ENCODE measurements at places on chromosomes 7 and 10. TPM values are rescaled to one million over a fixed set of nuclear protein-coding genes. Genes with fewer than 3 reads are reported as not detected.
A peak's percentile ranks its signal among the peaks of the same experiment; 100 is the strongest.

Gene BEND7
- 21.1 TPM for total RNA-seq

Gene CALHM1
- total RNA-seq, result not detected

Gene GPC2
- 7.6 TPM for total RNA-seq

Gene FBXL13
- total RNA-seq, result 1.6 TPM

Gene PRXL2A
- 24.3 TPM for total RNA-seq

Gene LEP
- total RNA-seq, result not detected

Gene TAS2R41
- total RNA-seq, result not detected

DNA sequence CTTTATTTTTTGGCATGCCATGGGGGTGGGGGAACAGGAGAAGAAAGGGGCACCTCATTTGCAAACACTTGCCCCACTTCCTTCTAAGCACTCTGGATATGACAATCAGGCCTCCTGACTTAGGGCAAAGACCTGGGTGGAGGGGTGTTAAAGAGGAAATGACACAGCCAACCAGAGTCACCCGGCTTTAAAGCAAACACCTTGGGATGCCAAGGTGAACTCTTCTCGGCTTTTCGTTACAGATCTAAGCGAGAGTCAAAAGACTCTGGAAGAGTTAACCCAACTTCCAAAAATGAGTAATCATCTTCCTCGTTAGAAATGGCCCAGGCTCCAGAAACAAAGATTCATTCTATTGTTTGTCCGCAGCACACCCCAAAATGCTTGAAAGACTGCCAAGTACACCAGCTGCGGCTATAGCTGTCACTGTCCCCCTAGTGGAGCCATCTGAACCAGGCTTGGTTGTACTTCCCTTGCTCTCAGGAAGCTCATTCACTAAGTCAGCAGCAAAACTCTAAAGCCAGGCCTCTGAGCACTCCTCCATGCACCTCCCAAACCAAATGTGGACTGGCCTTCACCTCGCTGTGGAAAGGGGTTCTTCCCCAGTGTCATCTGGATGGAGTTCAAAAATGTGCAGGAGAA lies 24.8 kb downstream of the FAM53B start:
- peak; percentile 69 for DNase-seq

GRCh38 chr10:99834410-99834809 lies 52.0 kb downstream of the ABCC2 start:
- DNase-seq, result peak; percentile 56

DNA sequence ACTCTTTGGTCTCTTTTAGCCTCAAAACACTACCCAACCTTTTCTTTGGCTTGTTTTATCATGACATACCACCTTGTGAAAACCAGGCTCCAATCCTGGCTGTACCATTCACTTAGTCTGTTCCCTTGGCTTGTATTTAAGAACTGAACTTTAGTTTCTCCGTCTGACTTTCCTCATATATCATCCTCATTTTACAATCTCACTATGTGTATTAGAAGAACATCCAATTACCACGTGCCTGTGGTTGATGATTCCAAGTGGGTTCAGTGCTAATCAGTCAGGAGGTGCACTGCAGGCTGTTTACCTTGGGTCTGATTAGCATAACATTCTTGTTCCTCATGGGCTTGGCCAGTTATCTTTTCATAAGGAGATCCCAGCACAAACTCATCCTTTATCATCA lies 144.8 kb upstream of the KLF14 start:
- peak; percentile 61 for DNase-seq

GRCh38 chr10:108360187-108360586 lies 1195.7 kb upstream of the SORCS1 start:
- peak; percentile 77 for DNase-seq

- DNase-seq, result no peak
These were observed 52.9 kb downstream of the CYP2C9 start for GRCh38 chr10:94991243-94991888.

DNA sequence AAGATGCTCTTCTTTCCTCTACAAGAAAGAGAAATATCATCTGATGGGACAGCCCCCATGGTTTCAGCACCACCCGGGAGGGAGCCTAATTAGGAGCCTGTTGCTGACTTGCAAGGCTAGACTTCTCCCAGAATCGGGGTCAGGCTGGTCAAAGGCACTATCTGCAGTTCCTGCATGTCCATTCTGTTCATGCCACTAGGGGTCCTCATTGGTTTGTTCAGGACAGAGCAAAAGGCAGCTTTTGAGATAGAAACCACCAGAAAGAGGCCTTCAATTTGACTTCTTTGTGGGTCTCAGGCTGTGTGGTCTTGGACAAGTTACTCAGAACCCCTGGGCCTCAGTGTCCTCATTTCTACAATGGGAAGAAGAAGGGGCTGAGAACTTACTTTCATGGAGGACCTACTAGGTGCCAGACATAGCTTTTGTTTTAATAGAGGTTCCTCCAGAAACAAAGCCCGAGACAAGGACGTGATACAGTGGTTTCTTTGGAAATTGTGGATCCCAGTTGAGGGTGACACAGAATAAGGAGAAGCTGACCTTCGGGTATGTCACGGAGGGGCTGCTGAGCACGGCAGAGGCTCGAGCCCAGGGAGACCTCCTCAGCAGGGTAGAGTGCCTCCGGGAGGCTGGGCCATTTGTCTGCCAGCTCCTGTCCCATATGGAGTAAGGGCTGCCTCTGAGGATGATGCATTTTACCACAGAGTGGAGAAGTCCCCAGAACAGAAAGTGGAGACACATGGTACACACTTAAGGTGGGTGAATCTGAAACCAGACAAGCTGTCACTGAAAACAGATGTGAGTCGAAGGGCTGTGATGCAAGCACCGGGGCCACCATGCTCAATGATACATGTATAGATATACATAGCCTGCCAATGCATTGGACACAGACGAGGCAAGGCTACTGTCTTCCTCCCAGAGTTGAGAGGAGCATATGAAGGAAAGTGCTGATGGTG lies 33.1 kb upstream of the NEUROD6 start:
- peak; percentile 29 for DNase-seq

- no peak for DNase-seq
These were observed 434.5 kb downstream of the SUGCT start for GRCh38 chr7:40569326-40569725.

GRCh38 chr7:106326594-106327537 lies 42.1 kb upstream of the NAMPT start:
- DNase-seq, result peak; percentile 25

GRCh38 chr10:71580415-71580814 lies 139.2 kb downstream of the C10orf105 start:
- no peak for DNase-seq

GRCh38 chr7:42193471-42194129 lies 43.4 kb downstream of the GLI3 start:
- DNase-seq, result no peak

Data from astrocyte (in vitro differentiated cells and primary cell).